ENCODE measurements at places on chromosomes 13 and 19.

DNA sequence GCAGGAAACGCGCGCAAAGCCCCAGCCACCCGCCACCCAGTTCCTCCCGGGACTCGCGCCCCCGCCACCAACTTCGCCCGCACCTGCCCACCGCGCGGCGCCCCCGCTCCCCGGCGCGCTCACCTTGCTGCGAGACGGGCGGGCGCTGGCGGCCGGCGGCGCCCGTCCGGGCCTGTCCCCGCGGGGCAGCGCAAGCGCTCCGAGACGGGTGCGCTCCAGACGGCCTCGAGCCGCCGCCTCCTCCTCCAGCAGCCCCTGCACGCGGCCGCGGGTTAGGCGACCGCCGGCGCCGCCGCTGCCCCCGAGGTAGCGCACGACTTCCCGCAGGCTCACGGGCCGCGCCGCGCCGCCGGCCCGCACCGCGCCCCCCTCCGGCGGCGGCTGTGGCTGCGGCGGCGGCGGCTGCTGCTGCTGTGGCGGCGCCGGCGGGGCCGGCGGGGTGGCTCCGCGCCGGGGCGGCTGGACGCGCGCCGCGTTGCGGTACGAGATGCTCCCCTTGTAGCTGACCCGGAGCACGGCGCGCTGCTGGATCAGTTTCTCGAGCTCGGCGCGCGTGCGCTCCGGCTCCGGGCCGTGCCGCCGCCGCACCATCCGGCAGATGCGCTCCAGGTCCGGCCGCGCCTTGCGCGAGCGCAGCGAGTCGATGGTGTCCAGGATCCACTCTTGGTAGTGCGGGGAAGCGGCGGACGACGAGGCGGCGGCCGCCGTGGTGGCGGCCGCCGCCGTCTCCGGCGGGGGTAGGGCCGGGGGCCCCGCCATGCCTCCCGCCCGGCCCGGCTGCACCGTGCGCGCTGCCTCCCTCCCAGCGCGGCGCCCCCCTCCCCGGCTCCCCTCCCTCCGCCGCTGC lies 666 bp downstream of the SAMD1 start:
- DNase-seq: no peak

DNA sequence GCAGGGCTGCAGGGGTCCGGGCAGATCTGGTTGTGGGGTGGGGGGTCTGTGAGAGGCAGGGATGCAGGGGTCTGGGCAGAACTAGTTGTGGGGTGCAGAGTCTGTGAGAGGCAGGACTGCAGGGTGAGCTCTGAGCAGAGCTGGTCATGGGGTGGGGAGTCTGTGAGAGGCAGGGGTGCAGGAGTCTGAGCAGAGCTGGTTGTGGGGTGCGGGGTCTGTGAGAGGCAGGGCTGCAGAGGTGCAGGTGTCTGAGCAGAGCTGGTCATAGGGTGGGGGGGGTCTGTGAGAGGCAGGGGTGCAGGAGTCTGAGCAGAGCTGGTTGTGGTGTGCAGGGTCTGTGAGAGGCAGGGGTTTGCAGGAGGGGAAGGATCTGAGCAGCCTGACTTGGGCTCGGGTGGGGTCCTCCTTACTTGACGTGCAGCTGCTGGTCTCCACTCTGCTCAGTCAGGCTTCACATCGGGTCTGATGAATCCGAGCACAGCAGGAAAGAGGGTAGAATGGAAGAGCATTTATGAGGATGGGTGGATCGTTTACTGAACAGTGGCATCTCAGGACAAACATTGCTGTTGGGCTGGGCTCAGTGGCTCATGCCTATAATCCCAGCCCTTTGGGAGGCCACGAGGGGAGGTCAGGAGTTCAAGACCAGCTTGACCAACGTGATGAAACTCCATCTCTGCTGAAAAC lies 31.2 kb downstream of the IGFL2 start:
- no peak for DNase-seq

GRCh38 chr19:19261350-19262189 lies 11.5 kb downstream of the TM6SF2 start:
- DNase-seq: no peak

DNA sequence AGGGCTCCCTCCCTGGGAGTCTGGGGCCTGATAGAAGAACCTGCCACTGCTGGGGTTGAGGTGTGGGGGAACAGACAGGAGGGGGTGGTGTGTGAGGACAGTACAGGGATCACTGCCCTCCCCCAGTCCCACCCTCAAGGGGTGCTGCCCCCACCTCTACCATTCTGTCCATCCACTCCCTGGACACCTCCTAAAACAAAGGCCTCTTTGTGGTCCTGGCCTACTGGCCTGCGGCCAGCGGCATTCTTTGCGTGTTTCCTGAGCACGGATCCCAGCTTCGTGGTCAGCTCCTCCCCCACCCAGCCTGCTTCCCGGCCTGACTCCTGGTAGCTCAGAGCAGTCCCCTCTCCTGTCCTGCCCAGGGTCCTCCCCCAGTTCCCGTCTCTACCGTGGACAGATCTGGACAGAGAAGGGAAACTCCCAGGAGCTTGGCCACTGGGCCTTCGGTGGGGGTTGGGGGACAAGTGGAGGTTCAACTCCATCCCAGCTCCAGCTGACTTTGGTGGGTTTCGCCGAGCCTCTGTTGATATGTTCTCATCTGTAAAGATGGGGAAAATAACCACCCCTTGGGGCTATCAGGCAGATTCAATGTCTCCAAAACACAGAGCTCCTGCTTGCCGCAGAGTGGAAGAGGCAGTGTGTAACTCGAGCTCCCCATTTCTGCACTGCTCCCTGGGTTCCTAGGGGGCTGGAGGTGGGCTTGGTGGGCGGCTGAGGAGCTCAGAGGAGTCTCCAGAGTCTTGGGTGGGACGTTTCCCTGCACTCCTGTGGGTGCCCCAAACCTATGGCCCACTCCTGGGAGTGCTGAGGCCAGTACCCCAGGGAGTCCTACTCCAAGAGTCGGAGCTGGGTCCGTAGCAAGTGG lies 48.7 kb downstream of the LYL1 start:
- no peak for DNase-seq

GRCh38 chr19:31269425-31270127 lies 79.7 kb downstream of the TSHZ3 start:
- DNase-seq: no peak

DNA sequence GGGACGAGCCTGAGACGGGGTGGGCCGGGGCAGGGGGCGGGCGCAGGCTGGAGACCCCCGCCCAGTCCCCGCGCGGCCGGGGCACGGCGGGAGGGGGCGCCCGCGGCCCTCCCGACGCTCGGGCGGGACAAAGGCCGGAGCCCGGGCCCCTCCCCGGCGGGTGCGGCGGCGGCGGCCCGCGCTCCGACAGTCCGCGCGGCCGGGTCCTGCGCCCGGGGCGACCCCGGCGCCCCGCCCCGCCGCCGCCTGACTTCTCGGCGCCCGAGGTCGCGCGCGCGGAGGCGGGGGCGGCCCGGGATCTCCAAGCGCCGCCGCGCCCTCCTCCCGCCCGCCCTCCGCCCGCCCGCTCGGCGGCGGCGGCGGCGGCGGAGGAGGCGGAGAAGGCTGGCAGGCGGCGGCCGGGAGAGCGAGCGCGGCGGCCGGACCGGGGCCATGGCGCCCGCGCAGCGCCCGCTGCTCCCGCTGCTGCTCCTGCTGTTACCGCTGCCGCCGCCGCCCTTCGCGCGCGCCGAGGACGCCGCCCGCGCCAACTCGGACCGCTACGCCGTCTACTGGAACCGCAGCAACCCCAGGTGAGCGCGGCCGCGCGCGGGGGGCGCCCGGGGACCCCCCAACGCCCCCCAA lies at the start of gene EFNA2:
EFNA2 (plus strand) TSS at position 137 of the 624 bp plus-strand sequence; CDS start at position 433, 296 bp downstream.
- no peak for DNase-seq

- no peak for DNase-seq
Measured at GRCh38 chr13:47904241-47904640, 96.8 kb downstream of the SUCLA2 start.

DNA sequence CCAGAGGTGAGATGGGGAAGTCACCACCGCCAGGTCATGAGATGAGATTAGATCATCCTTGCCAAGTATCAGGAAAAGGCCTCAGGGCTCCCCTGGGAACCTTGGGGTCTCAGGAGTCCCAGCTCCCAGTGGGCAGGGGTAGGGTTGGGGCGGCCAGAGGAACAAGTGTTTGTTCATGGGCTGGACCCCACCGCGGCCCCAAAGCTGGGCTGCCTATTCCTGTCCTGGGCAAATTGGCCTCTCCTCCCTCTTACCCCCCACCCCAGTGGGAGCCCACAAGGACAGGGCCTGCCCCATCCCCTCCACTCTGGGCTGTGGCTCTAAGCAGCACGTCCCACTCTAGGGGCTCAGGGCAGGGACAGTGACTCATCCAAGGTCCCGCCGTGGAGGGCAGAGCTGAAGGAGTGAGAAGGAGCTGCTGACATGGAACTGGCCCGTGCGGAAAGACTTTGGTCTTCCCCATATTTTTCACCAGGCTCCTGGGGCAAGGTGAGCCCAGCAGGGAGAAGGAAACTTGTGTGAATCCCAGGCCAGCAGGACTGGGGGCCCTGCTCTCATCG lies 4.0 kb upstream of the HCN2 start:
- no peak for DNase-seq

GRCh38 chr13:27401210-27401609 lies 23.2 kb upstream of the GTF3A start:
- DNase-seq: no peak

GRCh38 chr13:32887617-32888016 lies 128.6 kb upstream of the KL start:
- DNase-seq: no peak

DNA sequence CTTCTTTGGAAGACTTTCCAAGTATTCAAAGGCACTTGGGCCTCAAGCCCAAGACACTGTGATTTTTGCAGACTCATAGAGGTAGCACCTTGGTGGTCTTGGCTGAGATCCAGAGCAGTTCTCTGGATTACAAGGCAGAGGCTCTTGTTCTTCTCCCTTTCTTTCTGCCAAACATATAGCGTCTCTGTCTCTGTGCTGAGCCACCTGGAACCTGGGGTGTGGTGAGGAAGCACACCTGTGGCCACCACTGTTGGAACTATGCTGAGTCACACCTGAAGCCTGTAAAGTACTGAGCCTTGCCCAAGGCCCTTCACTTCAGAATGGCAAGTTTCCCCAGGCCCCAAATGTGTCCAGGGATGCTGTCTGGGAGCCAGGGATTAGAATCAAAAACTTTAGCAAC lies 127.5 kb downstream of the FREM2 start:
- no peak for DNase-seq

GRCh38 chr13:50927701-50928100 lies 18.1 kb downstream of the RNASEH2B start:
- DNase-seq: no peak

GRCh38 chr19:18313398-18313797 lies 9.5 kb downstream of the LSM4 start:
- no peak for DNase-seq

DNA sequence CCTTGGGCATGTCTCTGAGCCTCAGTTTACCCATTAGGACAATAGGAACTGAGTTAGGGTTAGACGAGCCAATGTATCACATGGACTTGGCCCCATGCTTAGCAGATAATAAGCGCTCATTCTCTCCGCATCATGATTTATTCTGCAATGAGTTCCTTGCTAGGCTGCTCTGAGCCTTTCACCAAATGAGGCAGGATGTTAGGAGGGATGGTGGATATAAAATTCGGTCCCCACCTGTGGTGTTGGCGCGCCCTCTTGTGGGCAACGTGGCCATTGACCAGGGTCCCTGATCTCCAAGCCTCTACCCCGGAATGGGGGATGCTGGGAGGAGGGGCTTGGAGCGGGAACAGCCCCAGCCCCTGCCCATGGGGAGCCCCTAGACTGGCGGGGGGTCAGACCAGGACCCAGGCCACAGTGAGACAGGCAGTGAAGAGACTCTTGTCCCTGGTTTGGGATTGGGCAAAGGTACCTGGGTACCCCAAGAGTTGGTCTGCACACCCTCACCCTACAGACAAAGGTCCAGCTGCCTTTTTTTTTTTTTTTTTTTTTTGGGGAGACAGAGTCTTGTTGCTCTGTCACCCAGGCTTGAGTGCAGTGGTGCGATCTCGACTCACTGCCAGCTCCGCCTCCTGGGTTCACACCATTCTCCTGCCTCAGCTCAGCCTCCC lies 43.9 kb downstream of the CERS4 start:
- DNase-seq: peak; percentile 39

- DNase-seq: no peak
Measured at GRCh38 chr13:76503766-76504165, 382.4 kb downstream of the KCTD12 start.

DNA sequence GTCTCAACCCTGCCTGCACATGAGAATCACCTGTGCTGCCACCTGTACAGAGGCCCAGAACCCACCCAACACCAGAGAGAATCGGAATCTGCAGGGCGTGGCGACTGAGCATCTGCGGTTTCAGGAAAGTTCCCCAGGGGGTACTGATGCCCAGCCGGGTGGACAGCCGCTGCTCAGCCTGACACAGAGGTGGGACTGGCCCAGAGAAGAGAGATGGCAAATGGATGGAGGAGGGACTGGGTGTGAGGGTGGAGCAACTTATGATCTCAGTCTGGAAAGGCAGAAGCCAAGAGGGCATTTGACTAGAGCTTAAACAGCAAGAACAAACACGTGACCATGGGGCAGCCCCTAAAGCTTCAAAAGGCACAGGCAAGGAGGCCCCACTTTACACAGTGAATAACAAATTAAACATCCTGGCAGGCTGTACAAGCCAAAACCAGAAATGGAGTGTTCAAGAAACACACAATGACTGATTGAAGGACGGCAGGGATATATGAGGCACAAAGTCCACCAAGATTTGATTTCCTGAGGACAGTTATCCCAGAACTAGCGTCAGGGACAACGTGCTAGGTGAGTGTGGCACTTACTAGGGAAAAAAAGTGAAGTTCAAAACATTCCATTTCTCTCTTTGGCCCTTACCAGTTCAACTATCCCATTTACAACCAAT lies 3.1 kb downstream of the RANBP3 start:
- no peak for DNase-seq

GRCh38 chr19:33297401-33298145 lies 4.8 kb downstream of the CEBPA start:
- DNase-seq: no peak

GRCh38 chr19:42325896-42326771 lies 699 bp downstream of the MEGF8 start:
- no peak for DNase-seq

- DNase-seq: no peak
Measured at GRCh38 chr19:43444531-43445287, 20.7 kb downstream of the LYPD3 start.

GRCh38 chr13:39016787-39017186 lies 21.1 kb downstream of the PROSER1 start:
- no peak for DNase-seq

DNA sequence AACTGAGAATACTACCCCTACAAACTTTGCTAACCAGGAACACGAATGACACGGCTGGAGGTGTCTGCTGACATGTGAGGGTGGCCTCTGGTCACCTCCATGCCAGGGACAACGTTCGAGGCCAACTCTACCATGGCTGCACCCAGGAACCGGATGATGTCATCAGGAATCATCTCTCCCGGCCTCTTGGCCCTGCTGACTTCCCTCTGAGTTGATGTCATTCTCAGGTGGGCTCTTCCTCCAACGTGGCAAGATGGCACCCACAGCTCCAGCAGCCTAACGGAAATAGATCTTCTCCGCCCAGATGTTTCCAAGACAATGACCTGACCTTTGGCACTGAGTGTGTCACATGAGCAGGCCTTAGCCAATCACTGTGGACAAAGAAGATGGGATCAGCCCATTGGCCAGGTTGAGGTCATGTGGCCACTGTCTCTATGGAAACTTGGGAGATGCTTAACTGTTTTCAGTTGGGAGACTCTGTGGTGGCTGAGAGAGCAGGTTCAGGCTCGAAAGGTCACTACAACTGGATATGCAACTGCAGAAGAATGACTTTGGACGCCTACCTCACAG lies 15.0 kb downstream of the MBD3L2B start:
- no peak for DNase-seq

- no peak for DNase-seq
Measured at GRCh38 chr13:110681868-110682550, 23.9 kb downstream of the CARS2 start.
